Stimulated activated naive CD4-positive, alpha-beta T cell treated with Interleukin-2 at 50 U/mL for 16 hours (primary cell): ENCODE measurements at places on chromosomes 3 and 15.

GRCh38 chr3:53193466-53194209 lies 32.6 kb downstream of the PRKCD start:
- DNase-seq: no peak

DNA sequence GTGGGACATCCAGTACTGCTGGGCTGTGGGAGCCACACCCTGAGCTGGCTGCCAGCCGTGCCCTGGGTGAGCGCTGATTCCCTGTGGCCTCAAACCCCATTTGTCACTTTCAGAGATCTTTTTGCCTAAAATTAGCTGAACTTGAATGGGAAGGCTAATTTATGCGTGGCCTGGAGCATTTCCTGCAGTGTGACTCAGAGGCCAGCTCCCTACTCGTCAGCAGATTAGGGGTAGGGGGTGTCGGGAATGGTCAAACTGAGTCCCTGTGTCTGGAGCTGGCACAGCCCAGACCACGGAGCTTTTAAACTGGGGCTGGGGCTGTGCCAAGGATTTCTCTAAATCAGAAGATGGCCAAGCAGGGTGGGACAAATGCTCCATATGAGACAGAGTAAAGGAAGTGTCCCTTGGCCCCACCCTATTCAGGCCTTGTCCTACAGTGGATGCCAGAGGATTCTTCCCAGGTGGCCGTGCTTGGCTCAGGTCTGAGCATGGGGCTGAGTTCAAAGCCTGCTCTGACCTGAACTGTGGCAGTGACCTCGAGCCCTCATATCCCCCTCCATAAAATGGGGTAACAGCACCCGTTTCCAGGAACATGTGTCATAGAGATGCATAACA lies 59.7 kb downstream of the ATP2B2 start:
- DNase-seq: no peak

DNA sequence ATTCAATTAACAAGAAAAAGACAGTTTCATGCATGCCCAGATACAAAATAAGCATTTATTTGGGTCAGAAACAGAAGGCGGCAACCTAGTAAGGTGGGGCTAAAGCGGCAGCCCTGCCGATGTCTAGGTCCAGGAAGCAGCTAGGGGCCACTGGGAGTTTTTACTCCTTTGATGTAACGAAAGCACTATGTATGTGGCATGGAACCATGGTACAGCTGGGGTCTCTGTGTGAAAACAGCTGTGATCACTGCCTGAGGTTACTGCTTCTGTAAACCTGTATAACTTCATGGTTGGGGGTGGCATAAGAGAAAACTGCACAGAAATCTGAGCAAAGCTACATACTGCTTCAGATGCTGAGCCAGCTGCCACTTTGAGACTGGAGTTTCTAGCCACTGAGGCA lies 119.5 kb downstream of the ZNF280D start:
- DNase-seq: no peak

- no peak for DNase-seq
These were observed 175.2 kb downstream of the MEGF11 start for GRCh38 chr15:66078196-66078928.

- DNase-seq: no peak
These were observed 157.7 kb downstream of the RPLP1 start for GRCh38 chr15:69610277-69610676.

DNA sequence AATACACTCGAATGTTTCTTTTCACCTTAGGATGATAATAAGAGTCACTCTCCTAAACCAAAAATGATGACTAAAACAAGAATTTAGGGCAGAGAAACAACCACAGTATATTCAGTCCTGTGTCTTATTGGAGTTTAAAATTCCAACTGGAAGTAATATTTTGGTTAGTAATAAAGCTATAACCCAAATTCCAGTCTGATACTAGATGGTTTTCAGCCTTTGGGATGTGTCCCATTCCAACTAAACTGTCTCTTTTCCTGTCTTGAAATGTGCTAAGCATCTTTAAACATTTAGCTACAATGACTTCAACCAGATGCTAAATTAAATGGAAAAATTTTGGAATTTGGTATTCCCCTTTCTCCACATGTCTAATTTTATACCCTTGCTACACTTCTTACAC lies 510.0 kb downstream of the ROBO1 start:
- DNase-seq: no peak

GRCh38 chr15:101404245-101404644 lies 85.3 kb downstream of the PCSK6 start:
- DNase-seq: no peak

- DNase-seq: no peak
These were observed 171.9 kb downstream of the CACNA2D3 start for GRCh38 chr3:54294214-54294613.

- no peak for DNase-seq
These were observed 284.3 kb downstream of the CLSTN2 start for GRCh38 chr3:140219291-140219690.

DNA sequence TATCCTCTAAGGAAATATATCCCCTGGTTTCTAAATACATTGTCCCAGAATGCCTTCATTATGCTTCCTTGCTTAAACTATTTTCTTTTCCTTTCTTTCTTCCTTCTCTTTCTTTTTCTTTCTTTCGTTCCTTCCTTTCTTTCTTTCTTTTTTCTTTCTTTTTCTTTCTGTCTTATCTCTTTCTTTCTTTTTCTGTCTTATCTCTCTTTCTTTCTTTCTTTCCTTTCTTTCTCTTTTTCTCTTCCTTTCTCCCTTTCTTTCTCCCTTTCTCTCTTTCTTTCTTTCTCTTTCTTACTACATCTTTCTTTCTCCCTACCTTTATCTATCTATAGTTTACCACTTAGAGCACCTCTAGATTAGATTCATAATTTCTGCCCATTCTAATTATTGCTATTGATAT lies 552.1 kb downstream of the PYDC2 start:
- no peak for DNase-seq

DNA sequence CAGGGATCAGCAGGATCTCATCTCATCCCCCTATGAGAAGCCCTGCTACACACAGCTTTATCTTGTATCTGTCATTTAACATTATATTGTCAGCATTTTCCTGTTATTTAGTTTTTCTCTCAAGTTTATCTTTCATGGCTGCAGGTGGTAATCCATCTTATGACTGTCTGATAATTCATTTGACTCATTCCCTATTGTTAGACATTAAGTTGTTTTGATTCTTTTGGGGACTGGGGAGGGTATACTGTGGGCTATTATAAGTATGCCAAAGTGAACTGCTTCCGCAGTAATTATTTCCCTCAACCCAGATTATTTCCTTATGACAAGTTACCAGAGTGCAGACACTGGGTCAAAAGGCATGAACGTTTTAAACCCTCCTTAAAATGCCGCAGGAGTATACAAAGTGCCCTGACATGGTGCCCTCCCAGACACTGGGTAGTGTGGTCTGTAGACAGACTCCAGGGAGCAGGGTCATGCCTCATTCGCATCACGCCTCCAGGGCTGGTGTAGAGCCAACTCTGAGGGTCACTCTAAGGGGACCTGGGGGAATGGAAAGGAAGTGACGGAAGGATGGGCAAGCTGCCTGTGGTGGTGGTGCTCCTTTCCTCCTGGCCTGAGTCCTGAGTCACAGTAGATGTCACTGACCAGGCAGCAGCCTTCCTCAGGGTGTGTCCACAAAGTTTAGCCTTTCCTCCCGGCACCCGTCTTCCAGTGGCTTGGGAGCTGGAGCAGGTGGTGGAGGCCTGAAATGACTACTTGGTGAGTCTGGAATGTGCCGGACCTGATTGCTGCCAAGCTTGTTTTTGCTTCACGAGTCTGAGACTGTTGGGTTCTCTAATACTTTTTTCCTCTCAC lies 11.6 kb downstream of the GPR160 start:
- no peak for DNase-seq

- no peak for DNase-seq
These were observed 13.7 kb upstream of the ULK4 start for GRCh38 chr3:41975416-41976103.

- DNase-seq: peak; percentile 81
These were observed at the start of gene ZNF106 for GRCh38 chr15:42490671-42491538. Gene ZNF106 (minus strand): TSS chr15:42491141. CDS start chr15:42472289, 18,852 bp downstream.

- DNase-seq: no peak
These were observed 1.2 kb downstream of the CPA3 start for GRCh38 chr3:148866261-148866660.

- no peak for DNase-seq
These were observed 40.0 kb upstream of the PLCL2 start for GRCh38 chr3:16844791-16845190.

DNA sequence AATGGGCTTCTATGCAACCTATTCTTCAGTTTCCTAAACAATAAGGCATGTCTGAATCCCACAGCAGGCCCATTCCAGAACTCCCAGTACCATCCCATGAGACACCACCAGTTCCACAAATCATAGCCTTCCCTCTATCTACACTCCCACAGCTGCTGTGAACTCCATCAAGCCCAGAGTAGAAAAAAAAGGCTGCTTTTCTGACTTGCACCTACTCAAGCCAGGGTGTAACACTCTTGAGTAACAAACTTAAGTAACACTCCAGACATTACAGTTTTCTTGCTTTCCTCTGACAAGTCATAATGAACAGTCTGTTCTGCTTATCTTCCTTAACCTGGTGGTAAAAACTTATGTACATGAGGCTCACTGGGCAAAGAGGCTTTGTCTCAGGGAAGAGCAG lies 283.1 kb downstream of the NFKBIZ start:
- DNase-seq: no peak

- DNase-seq: no peak
These were observed 13.9 kb upstream of the PRICKLE2 start for GRCh38 chr3:64238971-64239667.

DNA sequence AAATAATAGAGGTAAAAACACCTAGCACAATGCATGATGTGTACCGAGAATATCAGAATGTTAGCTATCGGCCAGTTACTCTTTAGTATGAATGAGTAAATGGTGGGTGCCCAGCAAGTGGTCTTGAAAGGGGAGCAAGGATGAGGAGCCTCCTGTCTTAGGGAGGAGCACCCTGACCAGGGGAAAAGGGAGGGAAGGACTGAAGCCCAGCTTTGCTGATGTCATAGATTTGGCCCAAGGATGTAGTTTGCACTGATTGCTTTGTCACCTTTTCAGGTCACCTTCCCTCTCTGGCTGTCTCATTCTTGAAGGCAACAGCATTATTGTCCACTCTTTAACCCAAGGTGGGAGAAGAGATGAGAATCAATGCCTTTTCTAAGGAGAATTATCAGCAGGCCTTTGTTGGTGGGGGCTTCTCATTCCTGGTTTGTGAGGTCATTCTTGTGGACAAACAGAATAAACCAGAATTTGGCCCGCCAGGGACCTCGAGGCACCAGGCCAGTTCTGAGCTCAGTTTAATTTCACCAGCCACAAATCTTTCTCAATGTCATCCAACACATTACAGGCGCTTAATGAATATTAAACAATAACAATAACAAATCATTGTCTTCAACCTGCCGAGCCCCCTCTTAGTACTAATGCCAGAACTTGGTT lies 231.3 kb downstream of the VPS13C start:
- no peak for DNase-seq

DNA sequence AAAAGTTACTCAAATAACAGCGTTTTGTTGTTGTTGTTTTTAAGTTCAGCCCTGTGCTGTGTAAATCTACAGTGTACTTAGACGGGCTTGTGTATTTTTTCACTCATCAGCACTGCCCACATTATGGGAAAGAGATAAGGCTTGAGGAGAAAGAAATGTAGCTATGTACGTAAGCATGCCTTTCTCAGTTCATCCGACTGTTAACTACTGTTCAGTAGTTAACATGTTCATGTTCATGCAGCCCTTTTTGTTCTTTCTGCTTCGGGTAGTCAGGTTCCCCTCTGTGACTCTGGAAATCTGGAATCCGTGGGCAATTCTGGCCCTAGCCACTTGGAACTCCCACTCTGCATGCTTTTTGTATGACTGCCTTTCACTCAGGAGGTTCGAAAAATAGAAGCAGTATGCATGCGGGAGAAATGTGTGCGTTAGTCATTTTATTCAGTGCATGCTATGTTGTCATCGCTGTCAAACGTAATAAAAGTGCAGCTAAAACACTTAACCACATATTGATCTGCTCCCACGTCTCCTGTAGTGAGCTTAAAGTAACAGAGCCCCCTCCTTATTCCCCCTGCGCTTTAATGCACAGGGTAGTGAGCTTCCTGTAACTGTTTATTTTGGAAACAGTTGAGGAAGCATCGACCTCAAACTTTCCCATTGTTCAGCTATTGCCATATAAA lies 283.1 kb upstream of the NR2F2 start:
- DNase-seq: no peak

GRCh38 chr3:15499536-15499935 lies 22.0 kb downstream of the COLQ start:
- no peak for DNase-seq

DNA sequence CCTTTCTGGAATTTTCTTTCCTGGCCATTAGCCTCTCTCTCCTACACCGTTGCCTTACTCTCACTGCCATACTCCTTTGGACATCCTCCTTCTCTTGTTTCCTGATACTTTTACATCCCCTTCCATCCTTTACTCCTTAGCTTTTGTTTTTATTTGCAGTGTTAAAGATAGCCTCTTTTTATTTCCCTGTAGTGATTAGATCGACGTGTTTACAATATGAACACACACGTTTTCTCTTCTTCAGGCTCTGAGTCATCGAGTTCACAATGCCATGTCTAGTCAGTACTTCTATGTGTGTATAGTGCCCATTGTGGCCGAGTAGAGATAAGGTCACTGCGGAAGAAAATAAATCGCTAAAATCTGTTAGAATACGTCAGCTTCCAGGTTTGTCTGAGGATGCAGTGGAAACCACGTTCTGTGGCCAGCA lies 208.5 kb downstream of the LPP start:
- DNase-seq: no peak

GRCh38 chr3:129476586-129476985 lies 36.6 kb downstream of the IFT122 start:
- no peak for DNase-seq

DNA sequence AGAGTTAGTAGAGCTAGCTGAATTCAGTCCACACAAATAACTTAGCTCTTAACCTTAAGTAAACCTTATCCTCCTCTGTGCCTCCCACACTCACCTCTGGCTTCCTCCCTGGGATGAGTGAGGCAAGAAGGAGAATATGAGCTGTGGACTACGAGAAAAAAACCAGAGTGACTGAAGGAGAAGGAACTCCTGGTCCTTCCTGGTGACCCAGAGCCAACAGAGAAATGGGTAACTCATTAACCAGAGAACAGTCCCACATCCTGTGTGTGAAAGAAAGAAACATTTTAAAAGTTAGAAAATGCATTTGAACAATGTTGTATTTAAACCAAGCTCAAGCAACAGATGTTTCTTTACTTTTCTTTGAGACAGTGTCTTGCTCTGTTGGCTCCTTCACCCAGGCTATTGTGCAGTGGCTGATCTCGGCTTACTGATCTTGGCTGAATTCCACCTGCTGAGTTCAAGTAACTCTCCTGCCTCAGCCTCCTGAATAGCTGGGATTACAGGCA lies 27.5 kb upstream of the FAM81A start:
- no peak for DNase-seq
